SK-MEL-5 (cell line): ENCODE measurements at places on chromosomes 6 and 20.

DNA sequence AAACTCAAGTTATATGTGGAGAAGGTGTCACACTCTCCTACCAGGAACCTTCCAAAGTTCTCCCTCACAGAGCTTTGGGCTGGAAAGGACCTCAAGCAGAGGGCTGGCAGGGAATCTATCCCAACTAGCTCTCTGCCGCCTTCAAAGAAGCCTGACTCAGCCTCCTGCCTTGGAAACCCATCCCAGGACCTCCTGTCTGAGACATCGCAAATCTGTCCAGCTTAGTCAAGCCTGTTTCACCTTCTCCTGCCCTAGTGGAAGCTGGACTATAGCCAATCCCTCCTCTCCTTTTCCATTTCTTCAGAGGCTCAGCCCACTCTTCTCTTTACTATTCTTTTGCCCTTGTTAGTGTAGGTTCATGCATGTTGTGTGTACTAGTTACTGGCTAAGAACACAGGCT is 48.2 kb upstream of the FOXP4 start:
- no peak for DNase-seq

GRCh38 chr20:15332711-15333160 is 995.3 kb upstream of the FLRT3 start:
- peak; percentile 65 for DNase-seq

- DNase-seq, result peak; percentile 24
Observed at GRCh38 chr20:881051-881782, 34.9 kb downstream of the ANGPT4 start.

DNA sequence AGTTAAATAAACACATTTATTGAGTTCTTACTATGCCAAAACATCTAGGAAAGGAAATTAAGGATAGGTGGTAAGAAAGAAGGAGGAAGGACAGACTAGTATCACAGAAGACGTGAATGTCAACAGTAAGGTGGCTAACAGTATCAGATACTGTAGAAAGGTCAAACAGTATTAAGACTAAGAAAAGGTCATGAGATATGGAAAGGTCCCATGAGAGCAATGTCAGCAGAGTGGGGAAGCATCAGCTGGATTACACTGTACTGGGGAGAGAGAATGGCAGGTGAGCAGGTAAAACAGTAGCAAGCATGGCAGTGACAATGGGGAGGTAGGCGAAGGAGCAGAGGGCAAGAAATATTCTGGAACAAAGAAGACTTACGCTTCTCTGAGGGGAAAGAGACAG is 18.0 kb downstream of the GLO1 start:
- no peak for DNase-seq

DNA sequence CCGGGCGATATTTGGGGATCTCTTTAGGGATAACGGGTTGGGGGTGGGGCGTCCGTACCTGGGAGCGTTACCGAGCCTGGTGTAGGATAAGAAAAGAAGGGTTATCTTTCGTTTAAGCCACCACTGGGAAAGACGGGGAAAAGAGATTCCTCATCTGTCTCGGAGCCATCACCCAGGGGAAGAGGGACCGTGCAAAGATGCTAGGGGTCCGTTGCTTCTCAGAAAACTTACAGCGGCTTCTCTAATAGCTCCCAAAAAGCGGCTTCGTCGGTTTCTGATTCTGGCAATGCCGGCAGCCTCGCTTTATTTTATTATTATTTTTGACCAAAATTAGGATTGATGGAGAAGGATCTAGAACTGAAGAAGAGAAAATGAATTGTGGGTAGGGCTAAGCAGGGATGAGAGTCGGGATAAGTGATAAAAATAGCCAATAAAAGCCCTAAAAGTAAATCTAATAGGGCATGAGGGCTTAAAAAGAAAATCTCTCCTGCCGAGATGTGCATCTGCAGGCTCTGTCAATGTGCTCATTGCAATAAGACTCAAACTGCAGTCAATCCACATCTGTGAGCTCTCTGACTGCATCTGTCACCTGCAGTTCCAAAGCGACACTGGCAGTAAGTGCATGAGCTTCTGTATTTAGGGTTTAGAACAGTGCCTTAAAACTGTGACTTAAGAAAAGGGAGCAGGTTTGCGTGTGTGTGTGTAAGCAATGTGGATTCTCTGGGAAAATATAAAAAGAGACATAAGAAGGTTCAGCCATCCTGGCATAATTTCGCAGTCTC is 801 bp downstream of the TBPL1 start:
- no peak for DNase-seq

DNA sequence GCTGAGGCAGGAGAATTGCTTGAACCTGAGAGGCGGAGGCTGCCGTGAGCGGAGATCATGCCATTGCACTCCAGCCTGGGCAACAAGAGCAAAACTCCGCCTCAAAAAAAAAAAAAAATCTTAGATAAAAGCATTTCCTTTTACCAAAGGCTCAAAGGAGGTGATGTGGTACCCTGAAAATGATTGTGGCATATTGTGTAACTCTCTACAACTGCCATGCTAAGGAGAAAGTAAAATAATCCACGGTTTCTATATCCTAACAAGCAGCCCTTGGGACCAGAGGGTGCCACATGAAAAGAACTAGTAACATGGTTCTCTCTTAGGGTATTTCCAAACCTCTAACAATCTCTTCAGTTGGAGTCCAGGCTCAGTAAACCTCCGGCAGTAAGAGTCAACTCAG is 38.8 kb upstream of the SLA2 start:
- no peak for DNase-seq

- DNase-seq, result peak; percentile 99
Observed at GRCh38 chr6:158415666-158416065, 103.4 kb downstream of the TULP4 start.

- DNase-seq, result no peak
Observed at GRCh38 chr20:37917461-37917860, 14.5 kb downstream of the VSTM2L start.

DNA sequence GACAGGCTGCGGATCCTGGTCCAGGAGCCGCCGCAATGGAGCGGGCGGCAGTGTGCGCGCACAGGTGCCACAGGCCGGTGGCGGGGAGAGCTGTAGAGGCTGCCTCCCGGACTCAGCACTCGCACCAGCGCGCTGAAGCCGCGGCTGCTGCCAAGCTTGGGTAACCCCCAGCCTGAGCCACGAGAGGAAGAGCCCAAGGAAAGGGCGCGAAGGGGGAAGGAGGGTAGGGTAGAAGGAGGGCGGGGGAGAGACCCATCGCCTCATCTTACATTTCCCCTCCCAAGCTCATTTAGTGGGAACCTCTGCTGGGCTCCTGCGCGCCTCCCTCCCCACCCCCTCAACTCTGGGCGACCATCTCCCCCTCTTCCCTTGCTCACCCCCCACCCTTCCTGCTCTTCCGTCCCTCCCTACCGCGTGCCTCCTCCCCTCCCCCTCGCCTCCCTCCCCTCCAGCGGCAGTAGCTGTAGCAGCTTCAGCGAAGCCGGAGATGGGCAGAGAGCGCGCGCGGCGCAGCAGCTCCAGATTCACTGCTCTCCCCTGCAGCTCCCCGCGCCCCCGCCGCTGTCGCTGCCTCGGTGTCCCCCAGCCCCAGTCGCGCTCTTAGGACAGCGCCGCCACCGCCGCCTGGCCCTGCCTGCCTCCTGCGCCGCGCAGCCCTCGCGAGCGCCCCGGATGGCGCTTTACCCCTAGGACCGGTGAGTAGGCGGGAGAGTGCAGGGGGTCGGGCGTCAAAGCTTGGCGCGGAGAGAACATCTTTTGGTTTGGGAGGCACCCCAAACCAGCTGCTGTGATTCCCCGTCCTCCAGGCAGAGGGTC is at the start of gene FUT9:
Gene FUT9, plus strand, starts transcription at position 457 of the 816 bp plus-strand sequence. CDS start 187,182 bp downstream, outside the sequence.
- DNase-seq, result no peak

- peak; percentile 84 for DNase-seq
Observed at GRCh38 chr6:26331218-26332073, 33.6 kb upstream of the BTN3A2 start.

DNA sequence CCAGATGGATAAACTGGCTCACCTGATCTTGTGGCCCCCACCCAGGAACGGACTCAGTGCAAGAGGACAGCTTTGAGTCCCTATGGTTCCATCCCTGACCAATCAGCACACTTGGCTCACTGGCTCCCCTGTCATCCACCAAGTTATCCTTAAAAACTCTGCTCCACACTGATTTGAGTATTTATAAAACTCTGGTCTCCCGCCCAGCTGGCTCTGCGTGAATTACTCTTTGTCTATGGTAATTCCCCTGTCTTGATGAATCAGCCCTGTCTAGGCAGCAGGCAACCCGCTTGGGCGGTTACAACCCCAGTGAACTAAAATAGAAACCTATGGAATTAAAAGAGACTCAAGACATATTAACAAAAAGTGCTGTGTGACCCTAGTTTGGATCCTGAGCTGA is 38.1 kb upstream of the CD83 start:
- peak; percentile 85 for DNase-seq

DNA sequence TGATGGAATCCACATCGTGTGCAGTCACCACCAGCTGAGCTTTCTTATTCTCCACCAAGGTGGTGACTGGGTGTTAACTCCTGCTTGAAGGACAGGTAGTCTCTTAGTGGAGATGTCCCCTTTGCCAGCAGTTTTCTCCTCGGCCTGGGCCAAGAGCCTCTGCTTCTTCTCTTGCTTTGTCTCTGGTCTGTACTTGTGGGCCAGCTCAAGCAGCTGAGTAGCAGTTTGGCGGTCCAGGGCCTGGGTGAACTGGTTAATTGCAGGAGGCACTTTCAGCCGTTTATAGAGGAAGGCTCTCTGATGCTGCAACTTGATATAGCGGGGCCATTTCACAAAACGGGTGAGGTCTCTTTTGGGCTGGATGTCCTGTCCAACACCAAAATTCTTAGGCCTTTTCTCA is 76.0 kb upstream of the NNAT start:
- no peak for DNase-seq

DNA sequence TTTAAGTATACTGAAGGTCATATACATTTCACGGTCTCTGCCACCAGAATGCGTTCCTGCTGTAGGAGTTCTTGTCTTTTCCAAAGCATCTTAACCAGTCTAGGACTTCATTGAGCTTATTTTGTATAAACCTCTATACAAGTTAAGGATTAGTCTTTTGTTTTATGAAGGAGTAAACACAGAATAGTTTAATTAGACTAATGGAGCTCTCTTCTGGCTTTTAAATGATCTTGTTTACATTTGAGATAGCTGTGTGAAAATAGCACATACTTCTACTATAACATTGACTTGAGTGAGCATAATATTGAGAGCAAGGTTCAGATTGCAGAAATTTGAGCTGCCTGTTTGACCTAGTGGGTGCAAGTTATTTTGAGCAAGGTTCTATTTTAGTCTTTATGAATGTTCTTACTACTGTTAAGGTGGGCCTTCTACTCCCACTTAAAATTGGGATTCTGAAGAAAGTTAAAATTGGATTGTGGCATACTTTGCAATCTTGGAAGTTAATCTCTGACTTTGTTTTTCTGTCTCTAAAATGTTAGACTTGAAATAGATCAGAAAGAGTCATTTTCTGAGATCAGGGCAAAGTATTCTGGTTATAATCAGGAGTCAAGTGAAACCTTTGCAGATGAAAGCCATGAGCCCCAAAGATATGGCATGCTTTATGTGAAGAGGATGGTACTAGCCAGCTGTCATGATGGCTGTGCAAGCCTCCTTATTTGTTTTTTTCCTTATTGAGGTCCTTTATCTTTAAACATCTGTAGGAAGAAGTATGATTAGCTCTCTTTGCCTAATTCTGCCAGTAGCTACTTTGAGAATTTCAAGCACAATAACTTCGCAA is 41.8 kb downstream of the RPRD1B start:
- no peak for DNase-seq

GRCh38 chr6:38720295-38720694 is 5.2 kb downstream of the DNAH8 start:
- peak; percentile 20 for DNase-seq

DNA sequence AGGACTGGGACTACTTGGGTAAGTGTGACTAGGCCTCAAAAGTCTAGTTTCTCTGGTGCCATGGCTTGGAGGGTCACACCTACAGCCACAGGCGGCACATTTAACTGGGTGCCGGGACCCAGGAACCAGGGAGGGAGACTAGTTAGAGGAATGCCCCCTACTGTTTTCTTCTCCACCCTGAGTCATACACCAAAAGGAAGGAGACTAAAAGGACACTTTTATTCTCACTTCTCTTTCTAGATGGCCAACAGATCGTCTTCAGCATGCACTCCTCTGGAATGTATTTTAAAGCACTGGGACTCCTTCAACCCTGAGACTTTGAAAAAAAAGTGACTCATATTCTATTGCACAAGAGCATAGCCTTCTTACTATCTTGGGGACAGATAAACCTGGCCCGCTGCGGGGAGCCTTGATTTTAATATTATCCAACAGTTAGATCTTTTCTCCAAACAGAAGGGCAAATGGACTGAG is 33.4 kb downstream of the PLN start:
- DNase-seq, result peak; percentile 4

DNA sequence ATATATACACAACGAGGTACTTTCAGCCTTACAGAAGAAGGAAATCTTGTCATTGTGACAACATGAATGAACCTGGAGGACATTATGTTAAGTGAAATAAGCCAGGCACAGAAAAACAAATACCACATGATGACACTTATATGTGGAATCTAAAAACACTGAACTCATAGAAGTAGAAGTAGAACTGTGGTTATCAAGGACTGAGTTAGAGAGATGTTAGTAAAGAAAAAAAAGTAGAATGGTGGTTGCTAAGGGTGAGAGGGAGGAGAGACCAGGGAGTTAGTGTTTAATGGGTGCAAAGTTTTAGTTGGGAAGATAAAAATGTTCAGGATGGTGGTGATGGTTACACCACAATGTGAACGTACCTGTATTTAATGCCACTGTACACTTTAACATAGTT is 4.8 kb upstream of the STX11 start:
- no peak for DNase-seq

- DNase-seq, result no peak
Observed at GRCh38 chr6:35047265-35048011, 93.7 kb downstream of the TCP11 start.

DNA sequence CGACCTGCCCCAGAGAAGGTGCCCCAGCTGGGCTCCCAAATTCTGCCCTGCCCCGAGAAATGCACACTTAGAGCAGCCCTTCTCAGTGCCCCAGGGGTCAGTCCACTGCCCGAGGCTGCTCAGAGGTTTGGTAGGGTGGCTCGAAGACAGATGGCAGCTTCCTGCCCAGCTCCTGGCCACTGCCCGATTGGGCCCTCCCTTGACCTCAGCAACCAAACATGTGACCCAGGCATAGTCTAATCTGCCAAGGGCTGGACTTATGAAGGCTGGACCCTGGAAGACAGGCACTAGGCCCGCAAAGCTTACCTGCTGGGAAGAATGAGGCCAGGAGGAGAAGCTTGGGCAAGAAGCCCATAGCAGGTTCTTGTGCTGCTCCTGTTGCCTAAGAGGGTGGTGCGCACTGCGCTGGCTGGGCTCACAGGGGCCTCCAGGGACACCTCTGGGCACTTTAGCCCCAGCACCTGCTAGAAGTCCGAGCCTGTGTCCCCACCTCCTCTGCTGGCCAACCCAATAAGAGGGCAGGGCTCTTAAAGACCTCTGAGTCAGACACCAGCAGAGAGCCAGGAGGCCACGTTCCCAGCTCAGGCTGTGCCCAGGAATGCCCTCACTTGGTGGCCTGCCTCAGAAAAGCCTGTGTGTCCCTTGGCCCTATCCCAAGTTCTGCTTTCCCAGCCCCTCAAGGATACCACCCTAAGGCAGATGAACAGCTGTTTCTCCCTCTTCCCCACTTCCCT is 5.5 kb downstream of the SIGLEC1 start:
- DNase-seq, result no peak

GRCh38 chr6:132931936-132932514 is 117.7 kb downstream of the RPS12 start:
- no peak for DNase-seq
